Smooth muscle cell of trachea (primary cell): ENCODE measurements at places on chromosomes 6 and 20. TPM values are rescaled to one million over a fixed set of nuclear protein-coding genes. Genes with fewer than 3 reads are reported as not detected.

LBP gene
- total RNA-seq = not detected in 2 replicates

DAAM2 gene
- total RNA-seq = 5.8 and 7.4 TPM in 2 replicates

CRISP3 gene
- total RNA-seq = not detected in 2 replicates

XKR7 gene
- total RNA-seq = under 0.01 TPM in 1 of 2 replicates, not detected in the other

OPRL1 gene
- total RNA-seq = 1.9 and 5.8 TPM in 2 replicates

RWDD1 gene
- total RNA-seq = 19.2 and 31.6 TPM in 2 replicates

GPLD1 gene
- total RNA-seq = 0.17 TPM in 1 of 2 replicates, not detected in the other

ULBP1 gene
- total RNA-seq = 0.44 and 0.50 TPM in 2 replicates

SEMG1 gene
- total RNA-seq = not detected in 2 replicates

IRAK1BP1 gene
- 3.8 and 5.4 TPM in 2 replicates for total RNA-seq

REPS1 gene
- 22.7 and 24.6 TPM in 2 replicates for total RNA-seq

PPIL4 gene
- total RNA-seq = 30.6 and 49.7 TPM in 2 replicates
